ENCODE measurements at places on chromosomes 7 and 10.

DNA sequence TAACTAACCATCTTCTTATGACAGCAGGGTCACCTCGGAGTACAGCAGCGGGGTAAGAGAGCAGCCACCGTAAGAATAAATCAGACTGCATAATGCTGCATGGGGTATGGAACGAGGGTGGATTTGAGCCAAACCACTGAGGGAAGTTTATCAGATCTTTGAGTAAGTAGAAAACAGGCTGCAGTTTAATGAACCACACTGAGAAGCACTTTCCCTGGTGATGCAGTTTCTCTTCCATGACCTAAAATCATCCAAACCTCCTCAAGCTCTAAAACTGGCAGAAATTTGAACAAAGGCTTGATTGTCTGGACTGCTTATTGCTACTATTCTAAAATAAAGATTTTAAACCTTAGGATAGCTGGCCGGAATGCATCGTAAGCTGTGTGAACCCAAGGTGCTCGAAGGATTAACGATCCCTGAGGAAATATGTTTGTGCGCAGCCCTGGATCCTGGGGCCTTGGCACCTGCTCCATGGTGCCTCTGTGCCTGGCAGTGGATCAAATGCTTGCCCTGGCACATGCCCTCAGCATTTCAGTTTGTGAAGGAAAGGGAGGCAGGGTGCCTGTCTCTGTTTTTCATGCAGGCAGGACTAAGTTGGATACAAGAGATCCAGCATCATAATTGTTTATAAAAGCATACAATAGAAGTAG, 322.7 kb downstream of the LHFPL3 start:
- no peak for DNase-seq

DNA sequence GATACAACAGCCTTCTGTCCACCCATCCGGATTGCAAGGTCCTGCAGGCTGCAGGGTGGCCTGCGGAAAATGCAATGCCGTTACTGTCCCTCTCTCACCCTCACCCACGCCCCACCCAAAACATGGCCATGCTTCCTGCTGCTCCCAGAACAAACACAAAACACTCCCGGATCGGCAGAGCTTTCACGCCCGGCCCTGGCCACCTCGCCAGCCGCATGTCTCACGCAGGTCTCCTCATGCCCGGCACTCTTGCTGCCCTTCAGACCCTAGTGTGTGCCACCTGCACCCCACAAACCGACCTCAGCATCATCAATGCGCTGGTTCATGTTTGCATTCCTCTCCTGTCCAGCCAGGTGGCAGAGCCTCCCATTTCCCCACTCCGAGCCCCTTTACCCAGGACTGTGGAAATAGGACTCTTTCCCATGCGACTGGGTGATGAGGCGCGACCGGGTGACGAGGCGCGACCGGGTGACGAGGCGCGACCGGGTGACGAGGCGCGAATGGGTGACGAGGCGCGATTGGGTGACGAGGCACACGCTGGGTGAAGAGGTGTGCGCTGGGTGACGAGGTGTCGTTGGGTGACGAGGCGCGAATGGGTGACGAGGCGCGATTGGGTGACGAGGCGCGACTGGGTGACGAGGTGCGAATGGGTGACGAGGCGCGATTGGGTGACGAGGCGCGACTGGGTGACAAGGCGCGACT, 8.9 kb upstream of the NOM1 start:
- no peak for DNase-seq

DNA sequence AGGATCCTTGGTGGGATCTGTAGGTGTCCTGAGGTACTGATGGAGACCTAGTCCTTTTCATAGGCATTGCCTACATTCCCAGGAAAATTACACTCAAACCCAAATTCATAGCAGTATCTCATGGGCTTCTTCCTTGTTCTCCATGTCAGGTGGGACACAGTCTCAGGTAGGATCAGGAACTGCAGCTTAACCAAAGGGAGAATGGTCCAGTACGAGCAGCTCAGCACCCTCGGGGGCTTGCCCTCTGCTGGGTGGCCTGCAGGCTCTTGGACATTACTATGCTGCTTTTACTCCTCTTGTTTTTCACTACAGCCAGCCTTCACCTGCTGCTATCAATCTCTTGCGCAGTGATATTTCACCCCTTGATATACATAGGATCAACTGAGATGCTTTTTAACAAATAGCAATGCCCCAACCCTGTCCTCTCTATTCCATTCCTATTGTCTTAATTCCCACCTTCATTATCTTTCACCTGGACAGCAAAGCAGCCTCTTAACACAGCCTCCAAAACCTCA, 28.6 kb downstream of the PLA2G12B start:
- no peak for DNase-seq

GRCh38 chr10:43077421-43078171, 727 bp downstream of the RET start:
- DNase-seq, result no peak
